ENCODE measurements at places on chromosomes 3 and 15. TPM values are rescaled to one million over a fixed set of nuclear protein-coding genes. Genes with fewer than 3 reads are reported as not detected.

DNA sequence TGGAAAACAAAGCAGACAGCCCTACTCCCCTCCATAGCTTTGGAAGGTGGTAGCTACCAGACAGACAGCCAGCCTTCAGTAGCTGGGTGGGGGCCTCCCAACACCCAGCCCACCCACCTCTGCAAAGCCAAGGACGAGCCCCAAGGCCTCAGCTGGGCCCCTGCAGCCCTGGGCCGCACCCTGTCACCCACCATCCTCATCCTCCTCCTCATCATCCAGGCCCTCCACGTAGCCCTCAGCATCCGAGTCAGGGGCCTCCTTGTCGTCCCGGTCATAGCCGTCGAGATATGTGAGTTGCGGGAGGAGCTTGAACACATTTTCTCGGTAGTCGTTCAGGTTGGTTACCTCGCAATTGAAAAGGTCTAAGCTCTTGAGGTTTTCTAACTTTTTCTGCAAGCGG is 36.5 kb downstream of the ANP32A start:
- no peak overlapping the region for H3K27ac ChIP-seq
- peaks cover 36% of the 10 kb centered on the region for H3K4me1 ChIP-seq
- no peaks in the 10 kb centered on the region for H3K27me3 ChIP-seq
- H3K4me3 ChIP-seq: no peak overlapping the region
- no peaks in the 10 kb centered on the region for H3K36me3 ChIP-seq
- DNase-seq: no peak

DNA sequence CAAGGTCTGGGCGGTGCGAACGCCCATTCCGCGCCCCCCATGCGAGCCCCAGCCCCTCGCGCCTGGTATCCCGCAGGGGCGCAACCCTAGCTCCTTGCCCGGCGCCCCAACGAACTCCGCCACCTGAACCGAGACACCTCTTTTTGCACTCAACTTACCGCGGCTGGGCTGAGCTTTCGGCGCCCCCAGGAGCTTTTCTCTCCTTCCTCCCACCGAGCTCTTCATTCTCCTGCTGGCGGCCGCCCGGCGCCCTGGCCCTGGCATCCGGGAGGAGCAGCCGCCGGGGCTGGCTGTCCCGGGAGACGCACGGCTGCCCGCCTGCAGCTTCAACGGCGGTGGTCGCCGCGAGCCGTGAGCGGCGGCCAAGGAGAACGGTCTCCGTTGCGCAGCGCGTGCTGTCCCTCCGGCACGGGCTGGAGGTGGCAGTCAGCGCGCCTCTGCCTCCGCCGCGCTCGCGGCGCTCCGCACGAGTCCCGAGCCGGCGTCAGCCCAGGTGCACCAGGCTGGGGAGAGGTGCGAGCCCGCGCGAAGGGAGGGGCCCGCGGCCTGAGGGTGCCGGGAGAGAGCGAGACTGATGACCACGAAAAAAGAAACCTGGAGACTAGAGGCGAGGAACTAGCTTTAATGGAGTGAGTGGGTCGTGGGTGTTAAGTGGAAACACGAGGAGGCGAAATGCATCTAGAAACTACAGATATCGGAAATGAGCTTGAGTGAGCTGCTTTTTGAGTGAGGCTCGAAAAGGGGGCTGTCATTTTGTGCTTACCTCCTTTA is 621.5 kb upstream of the ZNF385D start:
- no peaks in the 10 kb centered on the region for H3K36me3 ChIP-seq
- H3K4me1 ChIP-seq: peaks cover 6% of the 10 kb centered on the region
- no peaks in the 10 kb centered on the region for H3K27me3 ChIP-seq
- H3K27ac ChIP-seq: no peak overlapping the region
- H3K4me3 ChIP-seq: peak overlapping the region; percentile 43
- peak; percentile 83 for DNase-seq

GRCh38 chr3:147298511-147298982 is 107.8 kb downstream of the ZIC4 start:
- H3K4me1 ChIP-seq: no peaks in the 10 kb centered on the region
- no peak overlapping the region for H3K27ac ChIP-seq
- H3K36me3 ChIP-seq: no peaks in the 10 kb centered on the region
- DNase-seq: no peak
- no peak overlapping the region for H3K4me3 ChIP-seq
- H3K27me3 ChIP-seq: no peaks in the 10 kb centered on the region

GRCh38 chr3:106249159-106249558 is 380.3 kb upstream of the CBLB start:
- no peak overlapping the region for H3K27ac ChIP-seq
- H3K36me3 ChIP-seq: no peaks in the 10 kb centered on the region
- no peak overlapping the region for H3K4me3 ChIP-seq
- no peaks in the 10 kb centered on the region for H3K4me1 ChIP-seq
- DNase-seq: no peak

DNA sequence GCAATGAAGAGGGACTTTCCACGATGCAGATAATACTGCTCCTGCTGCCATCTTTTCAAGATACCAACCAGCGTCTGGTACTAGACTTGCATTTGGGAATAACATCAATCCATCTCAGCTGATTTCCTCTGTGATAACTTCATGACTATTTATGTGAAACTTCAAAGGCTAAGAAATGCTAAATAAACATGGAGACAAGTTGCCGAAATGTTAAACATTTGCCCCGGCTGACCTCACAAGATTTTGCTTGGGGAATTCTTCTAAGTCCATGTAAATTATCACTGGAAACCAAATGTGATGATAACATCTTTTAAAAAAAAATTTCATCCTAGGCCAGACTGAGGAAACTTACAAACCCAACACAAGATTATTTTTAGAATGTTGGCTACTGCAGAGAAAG is 185.8 kb upstream of the PRICKLE2 start:
- no peak for DNase-seq
- H3K36me3 ChIP-seq: no peaks in the 10 kb centered on the region
- peak overlapping the region; percentile 18 for H3K27ac ChIP-seq
- no peak overlapping the region for H3K4me3 ChIP-seq

DNA sequence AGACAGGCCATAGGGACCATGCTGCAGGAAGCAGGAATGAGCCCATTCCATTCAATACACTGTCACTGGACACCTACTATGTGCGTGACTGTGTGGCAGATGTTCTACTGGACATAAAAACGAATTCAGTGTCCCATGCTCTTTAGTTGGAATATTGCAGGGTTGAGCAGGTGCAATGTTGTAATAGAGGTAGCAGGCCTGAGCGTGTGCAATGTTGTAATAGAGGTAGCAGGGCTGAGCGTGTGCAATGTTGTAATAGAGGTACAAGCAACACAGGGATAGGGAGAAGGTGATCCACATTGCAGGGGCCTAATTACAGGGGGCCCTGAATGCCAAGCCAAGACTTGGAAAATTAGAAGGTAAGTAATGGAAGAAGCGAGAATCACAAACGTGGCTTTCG is 261.4 kb upstream of the HES1 start:
- no peaks in the 10 kb centered on the region for H3K4me1 ChIP-seq
- no peak overlapping the region for H3K4me3 ChIP-seq
- no peak for DNase-seq
- H3K27me3 ChIP-seq: no peaks in the 10 kb centered on the region

DNA sequence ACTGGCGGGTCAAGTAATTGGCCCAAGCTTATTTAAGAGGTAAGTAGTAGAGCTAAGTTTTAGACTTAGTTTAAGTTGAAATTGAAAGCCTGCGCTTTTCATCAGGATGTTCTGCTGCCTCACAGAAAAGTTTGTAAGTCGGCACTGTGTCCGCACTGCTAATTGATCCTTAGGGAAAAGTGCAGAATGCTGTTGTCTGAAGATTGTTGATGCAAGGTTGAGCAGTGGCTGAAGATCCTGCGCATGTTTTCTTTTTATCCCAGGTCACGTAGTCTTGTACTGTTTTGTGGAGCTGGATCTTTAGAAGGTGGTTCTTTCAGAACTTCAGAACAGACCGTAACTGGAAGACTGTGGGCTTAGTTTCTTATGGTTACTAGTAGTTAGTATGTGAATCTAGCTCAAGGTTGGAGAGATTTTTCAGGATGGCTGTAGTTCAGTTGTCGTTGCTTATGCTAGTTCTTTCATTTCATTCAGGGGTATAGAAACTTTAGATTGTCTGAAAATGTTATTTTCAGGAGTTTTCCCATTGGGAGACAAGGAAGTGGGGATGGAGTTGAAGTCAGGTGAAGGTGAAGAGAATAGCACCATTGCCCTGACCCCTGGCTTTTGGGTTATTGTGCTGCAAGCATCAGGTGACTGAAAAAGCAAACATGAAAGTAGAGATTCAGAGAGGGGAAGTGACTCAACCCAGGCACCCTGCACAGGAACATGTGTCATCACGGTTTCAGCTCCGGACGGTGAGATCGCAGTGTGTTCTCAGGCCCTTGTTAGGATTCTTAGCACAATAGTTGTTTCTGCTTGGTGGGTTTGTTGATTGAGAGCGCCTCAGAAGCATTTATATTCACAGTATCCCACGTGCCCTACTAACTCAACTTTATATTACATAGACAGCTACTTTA is 32.8 kb downstream of the AKAP13 start:
- no peaks in the 10 kb centered on the region for H3K36me3 ChIP-seq
- no peak overlapping the region for H3K4me3 ChIP-seq

DNA sequence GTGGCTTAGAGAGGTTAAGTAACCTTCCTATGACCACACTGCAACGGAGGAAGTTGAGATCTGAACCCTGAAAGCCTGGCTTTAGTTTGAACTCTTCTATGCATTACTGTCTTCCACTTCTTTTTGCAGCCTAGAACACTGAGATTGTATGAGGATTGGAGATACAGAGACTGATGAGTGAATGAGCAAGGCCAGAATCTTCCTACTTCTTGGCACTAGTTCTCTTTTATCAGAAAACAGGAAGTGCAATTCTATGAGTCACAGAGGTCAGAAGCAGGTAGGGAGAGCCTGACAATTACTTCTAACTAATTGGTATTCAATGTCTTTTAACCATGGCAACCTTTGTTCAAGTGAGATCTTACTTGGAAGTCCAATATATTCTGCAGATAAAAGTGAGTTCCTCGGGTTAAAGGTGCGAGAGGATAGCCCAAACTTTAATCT is 219.0 kb downstream of the SHQ1 start:
- no peaks in the 10 kb centered on the region for H3K27me3 ChIP-seq
- no peaks in the 10 kb centered on the region for H3K36me3 ChIP-seq
- H3K4me1 ChIP-seq: peaks cover 7% of the 10 kb centered on the region
- H3K4me3 ChIP-seq: no peak overlapping the region
- no peak for DNase-seq

DNA sequence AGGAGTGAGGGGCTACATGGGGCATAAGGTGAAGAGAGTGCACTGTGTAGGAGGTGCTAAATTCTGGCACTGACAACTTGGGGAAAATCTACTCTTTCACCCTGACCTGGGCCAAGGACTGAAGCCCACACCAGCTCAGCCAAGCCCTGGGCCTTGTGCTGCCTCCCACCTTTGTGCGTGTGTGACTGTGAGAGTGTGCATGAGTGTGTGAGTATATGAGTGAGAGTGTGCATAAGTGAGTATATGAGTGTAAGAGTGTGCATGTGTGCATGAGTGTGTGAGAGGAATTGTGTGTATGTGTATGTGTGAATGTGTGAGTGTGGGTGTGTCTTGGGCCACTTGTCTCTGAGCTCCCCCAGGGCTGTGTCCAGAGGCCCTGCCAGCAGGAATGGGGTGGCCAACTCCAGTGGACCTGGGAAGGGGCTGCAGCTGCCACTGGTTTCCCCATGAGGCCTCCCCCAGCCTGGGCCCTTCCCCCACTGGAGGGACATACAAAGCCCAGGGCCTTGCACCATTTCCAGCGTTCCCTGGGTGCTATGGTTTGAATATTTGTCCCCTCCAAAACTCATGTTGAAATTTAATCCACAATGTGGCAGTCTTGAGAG is 15.2 kb downstream of the C3orf22 start:
- peaks cover 10% of the 10 kb centered on the region for H3K4me1 ChIP-seq
- no peaks in the 10 kb centered on the region for H3K36me3 ChIP-seq
- H3K4me3 ChIP-seq: no peak overlapping the region

DNA sequence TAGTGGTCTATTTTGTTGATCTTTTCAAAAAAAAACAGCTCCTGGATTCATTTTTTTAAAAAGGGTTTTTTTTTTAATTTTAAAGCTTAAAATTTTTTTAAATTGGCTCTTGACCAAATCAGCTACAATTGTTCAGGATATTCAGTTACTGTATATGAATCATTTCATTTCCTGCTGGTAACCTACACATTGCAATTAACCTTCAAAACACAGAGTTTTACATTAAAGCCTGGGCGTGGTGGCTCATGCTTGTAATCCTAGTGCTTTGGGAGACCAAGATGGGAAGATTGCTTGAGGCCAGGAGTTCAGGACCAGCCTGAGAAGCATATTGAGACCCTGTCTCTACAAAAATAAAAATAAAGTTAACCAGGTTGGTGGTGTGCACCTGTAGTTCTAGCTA is 163.4 kb downstream of the ALDH1A2 start:
- H3K27ac ChIP-seq: no peak overlapping the region
- no peaks in the 10 kb centered on the region for H3K4me1 ChIP-seq
- DNase-seq: no peak
- H3K36me3 ChIP-seq: no peaks in the 10 kb centered on the region
- H3K4me3 ChIP-seq: no peak overlapping the region

- no peak for DNase-seq
- H3K27ac ChIP-seq: no peak overlapping the region
- no peaks in the 10 kb centered on the region for H3K27me3 ChIP-seq
- no peaks in the 10 kb centered on the region for H3K4me1 ChIP-seq
- no peak overlapping the region for H3K4me3 ChIP-seq
These were observed 20.1 kb upstream of the VWA5B2 start for GRCh38 chr3:184209146-184209923.

REC114 gene
- total RNA-seq: not detected

SMCO1 gene
- not detected for total RNA-seq

ZNF80 gene
- 0.09 TPM for total RNA-seq

PIERCE2 gene
- total RNA-seq: 2.2 TPM

NTRK3 gene
- 11.5 TPM for total RNA-seq
